Stimulated activated CD8-positive, alpha-beta memory T cell treated with anti-CD3 and anti-CD28 coated beads, Interleukin-4, amount 100 ng/mL, for 4 hours (primary cell): ENCODE measurements at places on chromosomes 13 and 19.

- DNase-seq, result peak; percentile 59
Observed at GRCh38 chr13:49996951-49997895, at the start of gene TRIM13. TRIM13 (plus strand) TSS chr13:49997042; CDS start chr13:50011941, 14,899 bp downstream.

- no peak for DNase-seq
Observed at GRCh38 chr13:54733639-54734038, 1705.0 kb downstream of the OLFM4 start.

DNA sequence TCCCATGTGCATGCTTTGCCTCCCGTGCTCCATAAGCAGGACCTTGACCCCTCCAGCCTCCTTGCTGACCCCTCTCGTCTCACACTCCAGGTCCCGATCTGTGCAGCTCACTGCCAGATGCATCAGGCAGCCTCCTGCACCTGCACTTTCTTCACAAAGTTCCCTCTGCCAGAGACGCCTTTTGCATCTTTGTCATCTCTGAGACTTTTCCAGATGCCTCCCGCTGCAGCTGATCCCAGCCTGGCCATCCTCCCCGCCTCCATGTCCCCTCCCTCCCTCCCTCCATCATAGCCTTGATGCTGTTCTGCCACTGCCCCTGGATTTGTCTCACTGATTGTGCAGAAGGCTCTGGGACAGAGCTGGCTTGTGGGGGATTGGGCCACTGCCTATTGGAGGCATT, 29.9 kb downstream of the PPP1R37 start:
- no peak for DNase-seq

GRCh38 chr13:44685641-44686040, 109.5 kb upstream of the TSC22D1 start:
- no peak for DNase-seq

- DNase-seq, result peak; percentile 38
Observed at GRCh38 chr13:74026753-74027152, 107.5 kb downstream of the KLF12 start.

- DNase-seq, result no peak
Observed at GRCh38 chr19:39554701-39555311, 14.8 kb upstream of the EID2 start.

DNA sequence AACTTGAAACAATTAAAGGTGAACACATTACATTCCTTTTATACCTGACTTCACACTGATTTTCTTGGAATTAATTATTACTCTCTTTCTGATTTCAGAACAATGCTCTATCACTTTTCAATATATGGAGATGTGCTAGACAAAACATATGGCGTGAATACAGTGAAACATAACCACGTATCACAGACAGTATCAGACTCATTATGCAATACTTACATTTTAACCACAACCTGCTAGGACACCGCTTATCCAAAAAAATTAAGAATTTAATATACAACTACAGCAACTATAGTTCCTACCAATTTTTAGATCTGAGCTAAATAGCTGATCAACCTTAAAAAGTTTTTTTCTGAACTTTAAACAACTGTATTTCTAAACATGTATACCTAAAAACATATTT, 9.9 kb downstream of the HSPH1 start:
- DNase-seq, result no peak

- DNase-seq, result no peak
Observed at GRCh38 chr13:113399755-113400149, 35.8 kb upstream of the GRTP1 start.

- DNase-seq, result no peak
Observed at GRCh38 chr13:72884101-72884500, 102.2 kb downstream of the PIBF1 start.

DNA sequence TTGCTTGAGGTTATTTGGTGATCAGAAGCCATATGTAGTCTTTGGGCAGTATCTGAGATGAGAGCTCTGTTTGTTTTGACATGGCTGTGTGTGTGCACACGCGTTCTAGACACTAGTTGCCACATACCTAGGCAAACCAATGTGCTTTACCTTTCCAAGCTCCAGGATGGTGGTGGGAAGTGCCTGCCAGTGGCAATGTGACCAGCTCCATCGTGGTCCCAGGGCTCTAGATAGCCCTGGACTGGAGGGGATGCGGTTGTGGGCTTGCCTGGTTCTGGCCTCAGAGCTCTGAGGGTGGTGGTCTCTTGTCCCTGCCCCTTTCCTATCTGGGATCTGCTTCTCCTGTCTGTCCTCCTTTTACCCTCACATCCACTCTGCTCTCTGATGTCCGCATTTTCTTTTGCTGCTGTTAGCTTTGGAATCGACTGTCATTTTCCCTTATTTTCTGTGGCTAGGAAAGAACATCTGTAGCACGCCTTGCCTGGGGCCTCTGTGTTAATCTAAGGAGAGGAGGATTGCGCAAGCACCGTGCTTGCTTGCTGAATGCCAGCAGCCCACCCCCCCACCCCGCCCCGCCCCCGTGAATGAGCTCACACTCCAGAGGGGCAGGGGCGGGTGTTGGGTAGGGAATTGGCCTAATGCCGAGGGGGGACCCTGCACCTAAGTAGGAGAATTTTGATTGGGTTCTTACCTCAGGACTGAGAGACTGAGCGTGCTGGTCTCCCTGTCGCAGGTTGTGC, 89.5 kb downstream of the ARHGEF7 start:
- no peak for DNase-seq

GRCh38 chr13:45209229-45209628, 8.4 kb upstream of the KCTD4 start:
- no peak for DNase-seq

- DNase-seq, result no peak
Observed at GRCh38 chr19:10516064-10516385, 1.2 kb downstream of the S1PR5 start.

- DNase-seq, result no peak
Observed at GRCh38 chr13:69324090-69324886, 783.3 kb upstream of the ATXN8OS start.

- DNase-seq, result no peak
Observed at GRCh38 chr13:83881917-83882605, at the start of gene SLITRK1. SLITRK1 (minus strand) TSS chr13:83882474; CDS start chr13:83881507, 967 bp downstream.

- no peak for DNase-seq
Observed at GRCh38 chr19:15563931-15564330, 51.1 kb upstream of the CYP4F8 start.

GRCh38 chr13:70864731-70865130, 756.5 kb upstream of the KLHL1 start:
- DNase-seq, result no peak

DNA sequence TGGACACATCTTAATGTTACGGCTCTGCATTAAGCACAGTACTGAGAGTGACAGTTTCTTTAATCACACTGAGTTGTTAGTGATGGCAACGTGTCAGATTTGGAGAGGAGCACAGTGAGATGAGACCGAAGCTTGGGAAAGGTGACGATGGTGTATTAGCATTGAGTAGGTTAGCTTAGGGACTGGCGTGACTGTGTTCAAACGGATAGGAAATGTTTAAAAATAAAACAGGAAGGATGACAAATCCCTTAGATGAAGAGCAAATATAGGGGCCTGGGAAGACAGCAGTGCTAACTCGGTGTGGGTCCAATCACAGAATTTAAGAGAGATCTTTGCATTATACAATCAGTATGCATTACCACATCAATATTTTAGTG, 384.3 kb downstream of the HS6ST3 start:
- DNase-seq, result no peak

- no peak for DNase-seq
Observed at GRCh38 chr13:20340136-20340758, 108.1 kb upstream of the GJB6 start.

- DNase-seq, result no peak
Observed at GRCh38 chr19:46365561-46365960, 18.7 kb downstream of the PPP5C start.

GRCh38 chr13:80134346-80134745, 206.6 kb downstream of the SPRY2 start:
- DNase-seq, result no peak

GRCh38 chr19:16062789-16063188, 13.5 kb upstream of the TPM4 start:
- no peak for DNase-seq

- DNase-seq, result no peak
Observed at GRCh38 chr13:112964971-112965492, 4.0 kb upstream of the MCF2L start.

- no peak for DNase-seq
Observed at GRCh38 chr19:30135797-30136196, 193.8 kb downstream of the URI1 start.

- no peak for DNase-seq
Observed at GRCh38 chr19:41546386-41546789, 29.6 kb upstream of the CEACAM21 start.

- no peak for DNase-seq
Observed at GRCh38 chr19:17830567-17831418, 9.5 kb upstream of the INSL3 start.

GRCh38 chr13:28043224-28043623, 54.7 kb upstream of the URAD start:
- DNase-seq, result no peak

DNA sequence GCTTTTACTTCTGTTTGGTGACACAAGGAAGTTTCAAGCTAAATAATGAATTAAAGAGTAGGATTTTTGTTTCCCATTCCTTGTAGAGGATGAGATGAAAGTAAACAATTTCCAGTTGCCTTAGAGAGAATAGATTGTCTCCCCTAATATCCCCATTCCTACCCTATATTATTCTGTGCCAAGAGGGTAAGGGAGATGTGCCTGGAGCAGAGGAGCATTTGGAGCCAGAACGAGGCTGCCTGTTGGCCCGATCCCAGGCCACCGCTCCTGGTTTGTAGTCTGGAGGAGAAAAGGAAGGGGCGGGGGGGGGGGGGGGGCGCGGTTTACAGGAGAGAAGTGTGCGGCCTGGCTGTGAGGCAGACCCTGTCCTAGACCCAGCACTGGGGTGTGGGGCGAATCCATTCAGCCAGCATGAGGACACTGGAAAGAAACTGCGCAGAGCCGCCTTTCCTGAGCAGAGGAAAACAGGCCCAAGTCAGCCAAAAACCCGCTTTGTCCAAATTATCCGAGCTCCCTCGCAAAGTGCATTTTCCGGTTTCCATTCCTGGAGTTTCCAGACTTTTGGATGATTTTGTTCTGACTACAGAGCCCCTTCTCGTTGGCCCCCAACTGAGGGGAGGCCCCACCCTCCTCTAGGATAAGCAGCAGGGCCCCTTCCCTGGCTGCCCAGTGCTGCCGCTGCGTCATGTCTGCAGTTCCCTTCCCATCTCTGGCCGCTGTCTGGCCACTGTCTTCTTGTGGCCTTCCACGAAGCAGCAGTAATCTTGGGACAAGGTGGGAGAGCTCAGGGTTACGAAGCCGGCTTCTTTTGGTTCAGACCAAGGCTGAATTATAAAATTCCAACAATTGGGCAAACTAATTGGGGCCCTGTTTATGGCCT, 23.0 kb downstream of the NFIX start:
- DNase-seq, result no peak

DNA sequence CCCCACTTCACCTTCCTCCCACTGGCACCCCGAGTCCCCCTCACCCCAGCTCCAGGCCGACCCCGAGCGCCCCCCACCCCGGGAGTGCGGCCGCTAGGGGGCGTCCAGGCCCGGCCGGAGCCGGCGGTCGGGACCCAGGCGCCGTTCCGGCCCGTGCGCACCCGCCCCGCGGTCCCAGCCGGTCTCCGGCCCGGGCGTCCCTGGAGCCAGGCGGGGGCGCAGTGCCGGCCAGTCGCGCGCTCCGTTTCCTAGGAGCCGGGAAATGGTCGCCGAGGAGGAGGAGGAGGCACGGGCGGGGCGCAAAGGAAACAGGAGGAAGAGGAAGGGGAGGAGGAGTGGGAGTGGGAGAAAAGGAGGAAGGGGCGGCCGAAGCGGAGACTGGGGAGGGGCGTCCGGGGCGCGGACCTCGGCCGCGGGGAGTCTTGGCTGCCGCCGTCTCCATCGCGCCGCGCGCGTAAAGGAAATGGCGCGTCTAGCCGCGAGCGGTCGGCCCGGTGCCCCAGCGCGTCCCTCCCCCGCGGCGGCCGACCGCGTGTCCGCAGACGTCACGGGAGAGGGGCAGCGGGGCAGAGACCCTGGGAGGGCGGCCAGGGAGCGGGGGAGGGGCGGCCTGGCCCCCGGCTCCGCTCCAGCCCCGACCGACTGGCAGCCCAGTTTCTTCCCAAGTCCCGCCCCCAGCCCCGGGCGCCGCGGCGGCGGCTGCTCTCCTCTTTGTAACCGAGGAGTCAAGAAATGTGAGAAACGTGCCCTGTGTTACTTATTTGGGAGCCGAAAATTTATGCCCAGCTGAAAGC, 1.1 kb upstream of the KCTD15 start:
- DNase-seq, result no peak

GRCh38 chr19:32624410-32624809, 43.4 kb downstream of the PDCD5 start:
- no peak for DNase-seq

GRCh38 chr13:21814604-21815003, 143.7 kb downstream of the FGF9 start:
- DNase-seq, result no peak

DNA sequence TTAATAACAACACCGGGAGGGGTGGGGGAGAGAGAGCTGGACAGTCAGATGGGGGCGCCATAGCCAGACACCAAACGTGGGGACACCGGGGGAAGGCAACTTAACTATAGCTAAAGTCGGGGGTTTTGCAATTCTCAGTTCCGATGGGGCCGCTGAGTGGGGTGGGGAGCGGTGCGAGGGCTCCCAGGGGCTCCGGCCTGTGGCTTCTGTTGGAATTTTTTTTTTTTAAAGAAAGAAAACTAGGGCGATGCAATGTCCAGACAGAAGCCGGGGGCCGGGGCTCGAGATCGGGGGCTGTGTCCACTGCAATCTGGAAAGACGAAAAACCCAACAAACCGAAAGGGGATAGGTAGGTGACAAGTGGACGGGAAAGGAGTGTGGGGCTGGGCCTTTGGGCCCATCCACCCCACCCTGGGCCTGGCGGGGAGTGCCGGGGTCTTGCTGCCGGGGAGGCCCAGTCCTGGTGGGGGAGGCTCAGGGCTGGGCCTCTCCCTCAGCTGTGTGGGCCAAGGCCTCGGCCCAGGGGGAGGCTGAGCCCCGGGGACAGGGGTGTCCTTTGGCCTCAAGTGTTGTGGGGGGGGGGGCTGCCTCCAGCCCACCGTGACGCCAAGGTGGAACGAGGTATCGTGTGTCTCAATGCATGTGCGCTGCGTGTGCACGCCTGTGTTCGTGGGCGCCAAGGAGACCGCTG, 17.3 kb downstream of the PRKCSH start:
- DNase-seq, result no peak

GRCh38 chr13:20664351-20664750, 39.1 kb upstream of the IL17D start:
- no peak for DNase-seq

GRCh38 chr13:50518781-50519201, 324.7 kb downstream of the DLEU7 start:
- DNase-seq, result no peak

DNA sequence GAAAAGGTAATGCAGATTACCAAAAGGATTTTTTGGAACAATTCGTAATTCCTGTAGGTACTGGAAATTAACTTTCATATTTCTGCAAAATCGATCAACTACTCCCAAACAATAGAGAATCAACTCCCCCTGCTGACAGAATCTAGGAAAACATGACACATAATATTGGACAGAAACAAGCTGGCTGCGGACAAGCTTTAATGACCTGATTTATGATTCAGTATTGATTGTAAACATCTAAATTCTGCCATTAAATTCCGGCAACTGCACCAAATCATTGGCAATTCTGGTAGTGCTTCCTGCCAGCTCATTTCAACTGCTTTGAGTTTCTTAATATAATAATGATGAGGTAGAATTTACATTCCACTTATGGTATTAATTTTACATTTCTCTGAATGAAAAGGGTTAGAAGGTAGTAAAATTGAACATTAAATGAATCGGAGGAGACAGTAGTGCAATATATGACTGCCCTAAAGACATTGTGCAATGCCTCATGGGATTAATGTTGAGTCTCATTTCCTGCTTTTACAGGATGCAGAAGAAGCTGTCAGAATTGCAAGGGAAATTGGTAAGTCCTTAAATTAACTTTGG, 146.5 kb downstream of the PCCA start:
- DNase-seq, result no peak

- DNase-seq, result no peak
Observed at GRCh38 chr13:113074401-113074800, 31.2 kb upstream of the F7 start.
